NCI-H69 (cell line): ENCODE measurements at places on chromosomes 7 and 10.

GRCh38 chr10:77182803-77183202 lies 454.8 kb downstream of the KCNMA1 start:
- DNase-seq: no peak

DNA sequence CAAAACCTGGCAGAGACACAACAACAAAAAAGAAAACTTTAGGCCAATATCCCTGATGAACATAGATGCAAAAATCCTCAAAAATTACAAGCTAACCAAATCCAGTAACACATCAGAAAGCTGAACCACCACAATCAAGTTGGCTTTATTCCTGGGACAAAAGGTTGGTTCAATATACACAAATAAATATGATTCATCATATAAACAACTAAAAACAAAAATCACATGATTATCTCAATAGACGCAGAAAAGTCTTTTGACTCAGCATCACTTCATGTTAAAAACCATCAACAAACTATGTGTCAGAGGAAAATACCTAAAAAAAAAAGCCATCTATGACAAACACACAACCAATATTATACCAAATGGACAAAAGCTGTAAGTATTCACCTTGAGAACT lies 283.5 kb downstream of the THSD7A start:
- DNase-seq: no peak

- no peak for DNase-seq
Observed at GRCh38 chr7:106522696-106523095, 138.3 kb downstream of the CCDC71L start.

DNA sequence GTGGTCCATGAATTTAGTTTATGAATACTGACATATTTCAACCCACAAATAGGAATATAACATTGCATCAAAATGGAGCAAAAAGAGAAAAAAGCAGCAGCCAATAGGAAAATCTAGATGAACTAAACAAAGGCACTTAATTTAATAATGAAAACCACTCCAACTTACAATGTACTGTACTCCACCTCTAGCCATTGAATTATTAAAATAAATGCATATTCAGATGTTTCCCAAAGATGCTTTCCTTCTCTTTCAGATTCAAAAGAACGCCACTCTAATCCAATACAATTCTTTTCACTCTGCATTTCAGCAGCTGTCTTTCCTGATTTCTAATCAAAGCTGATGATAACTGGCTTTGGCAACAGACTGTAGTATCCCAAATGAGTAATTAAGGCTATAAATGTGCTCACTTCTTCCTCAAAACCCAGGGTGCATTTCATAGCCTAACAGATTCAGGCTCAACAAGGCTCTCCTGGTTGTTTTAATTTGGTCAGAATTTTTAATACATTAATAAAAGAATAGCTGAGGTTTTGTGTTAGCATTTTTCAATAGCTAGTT lies 577.1 kb downstream of the PARD3 start:
- DNase-seq: peak; percentile 3

DNA sequence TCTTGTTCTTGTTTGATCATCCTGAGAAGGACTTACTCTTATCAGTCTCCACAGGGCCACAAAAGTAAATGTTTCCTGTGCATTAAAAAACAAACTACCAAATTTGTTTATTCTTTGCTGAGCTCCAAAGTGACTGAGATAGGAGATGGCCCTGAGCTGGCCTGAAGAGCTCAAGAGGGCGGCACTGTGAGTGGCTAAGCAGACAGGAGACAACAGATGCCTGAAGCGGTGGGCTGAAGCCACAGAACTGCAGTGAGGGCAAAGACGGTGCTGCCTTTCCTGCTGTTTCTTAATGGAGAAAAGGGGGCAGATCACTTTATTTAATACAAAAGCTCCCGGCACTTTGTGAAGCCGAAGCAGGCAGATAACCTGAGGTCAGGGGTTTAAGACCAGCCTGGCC lies 379.6 kb downstream of the ARL4A start:
- DNase-seq: no peak

DNA sequence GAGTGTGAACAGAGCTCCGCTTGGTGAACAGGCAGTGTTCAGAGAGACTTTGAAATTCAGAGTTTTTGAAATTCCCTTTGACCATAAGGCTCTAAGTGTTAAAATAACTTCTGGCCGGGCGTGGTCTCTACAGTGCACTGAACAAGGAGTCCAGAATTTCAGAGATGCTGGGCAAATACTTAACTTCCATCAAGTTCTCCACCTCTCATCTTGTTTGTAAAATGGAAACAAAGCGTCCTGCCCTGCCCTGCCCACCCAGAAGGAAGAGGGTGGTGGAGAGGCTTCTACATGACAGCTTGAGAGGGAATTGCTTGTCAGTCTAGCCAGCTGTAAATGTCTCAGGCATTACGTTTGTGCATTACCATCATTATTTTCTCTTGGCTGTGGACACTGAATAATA lies 102.6 kb downstream of the RGS10 start:
- no peak for DNase-seq

DNA sequence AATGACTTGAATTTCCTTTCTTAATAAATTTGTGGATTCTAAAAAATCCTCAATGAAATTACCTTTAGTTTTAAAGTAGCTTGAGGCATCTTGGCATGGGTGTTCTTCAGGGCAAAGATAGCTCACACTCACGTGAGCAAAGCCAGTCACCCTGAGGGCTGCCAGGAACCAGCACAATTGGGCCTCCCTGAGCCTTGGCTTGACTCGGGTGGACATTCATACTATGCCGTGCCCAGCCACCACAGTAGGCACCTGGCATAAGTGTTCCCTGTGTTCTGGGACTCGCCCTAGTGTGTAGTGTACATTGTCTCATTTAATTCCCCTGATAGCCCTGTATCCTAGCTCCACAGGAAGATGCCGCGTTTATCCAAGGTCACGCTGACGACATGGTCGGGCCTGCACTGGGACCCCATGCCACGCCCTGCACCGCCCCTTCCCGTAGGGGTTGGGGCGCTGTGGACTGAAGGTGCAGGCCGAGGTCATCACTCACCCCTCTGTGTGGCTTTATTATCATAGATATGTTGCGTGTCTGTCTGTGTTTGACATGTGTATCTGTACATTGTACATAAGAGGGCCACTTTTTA lies 67.7 kb downstream of the DYNC2I1 start:
- no peak for DNase-seq

DNA sequence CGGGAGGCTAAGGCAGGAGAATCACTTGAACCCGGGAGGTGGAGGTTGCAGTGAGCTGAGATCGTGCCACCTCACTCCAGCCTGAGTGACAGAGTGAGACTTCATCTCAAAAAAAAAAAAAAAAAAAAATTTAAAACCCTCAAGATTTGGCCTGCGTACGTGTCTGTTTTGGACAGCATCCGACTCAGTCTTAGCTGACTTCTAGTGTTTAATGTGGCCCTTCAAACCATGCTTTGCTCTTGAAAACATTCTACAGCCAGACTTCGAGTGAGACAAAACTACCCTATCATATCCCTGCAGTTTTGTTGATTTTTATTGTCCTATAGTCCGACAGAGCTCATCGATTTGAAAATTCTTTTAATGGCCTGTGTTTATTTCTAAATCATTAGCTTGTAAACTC lies 227.1 kb upstream of the SH2B2 start:
- DNase-seq: no peak

DNA sequence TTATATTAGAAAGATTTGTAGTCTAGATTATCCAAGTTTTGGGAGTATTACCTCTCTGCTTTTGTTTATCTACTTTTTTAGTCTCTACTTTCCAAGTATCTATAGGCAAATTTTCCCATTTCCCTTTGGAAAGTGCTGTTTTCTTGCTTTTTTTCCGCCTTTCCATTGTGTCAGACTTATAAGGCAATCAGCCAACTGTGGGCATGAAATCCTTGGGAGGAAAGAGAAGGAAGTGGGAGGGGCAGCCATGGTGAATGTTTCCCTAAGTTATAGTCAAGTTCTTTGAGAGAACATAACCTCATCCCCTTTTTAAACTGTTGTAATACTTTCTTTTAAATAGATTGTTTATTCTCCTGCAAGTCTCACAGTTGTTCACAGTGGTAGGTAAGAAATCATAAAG lies 52.6 kb downstream of the PTEN start:
- DNase-seq: no peak

- DNase-seq: no peak
Observed at GRCh38 chr7:56483861-56484550, 367.8 kb upstream of the NUPR2 start.

- no peak for DNase-seq
Observed at GRCh38 chr7:150824379-150825177, 24.0 kb downstream of the TMEM176A start.

DNA sequence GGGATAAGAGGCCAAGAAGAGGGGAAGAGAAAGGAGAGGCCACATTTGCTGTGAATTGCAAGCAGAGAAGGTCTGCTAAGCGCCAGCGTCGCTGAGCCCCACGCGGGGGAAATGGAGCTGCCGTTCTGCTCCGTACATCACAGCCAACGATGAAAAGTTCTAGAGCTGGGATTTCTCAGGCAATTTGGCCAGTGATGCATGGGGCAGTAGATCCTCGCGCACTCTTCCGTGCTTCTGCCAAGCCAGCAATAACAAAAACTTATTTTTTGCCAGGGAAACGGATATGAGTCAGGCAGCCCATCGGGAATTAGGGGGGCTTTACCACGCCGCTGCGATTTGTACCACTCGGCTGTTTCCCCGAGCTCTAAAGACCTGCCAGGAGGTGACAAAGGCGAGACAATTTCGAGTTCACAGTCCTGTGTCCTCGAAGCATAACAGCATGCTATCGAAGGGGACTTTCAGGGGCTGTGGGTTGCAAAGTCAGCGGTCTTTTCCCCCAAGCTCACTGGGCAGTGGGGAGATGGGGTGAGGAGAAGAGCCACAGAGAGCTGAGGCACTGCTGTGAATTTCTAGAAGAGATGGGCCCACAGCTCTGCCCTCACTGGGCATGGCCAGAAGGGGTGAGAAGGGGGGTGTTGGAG lies 30.0 kb upstream of the SLF2 start:
- DNase-seq: no peak

DNA sequence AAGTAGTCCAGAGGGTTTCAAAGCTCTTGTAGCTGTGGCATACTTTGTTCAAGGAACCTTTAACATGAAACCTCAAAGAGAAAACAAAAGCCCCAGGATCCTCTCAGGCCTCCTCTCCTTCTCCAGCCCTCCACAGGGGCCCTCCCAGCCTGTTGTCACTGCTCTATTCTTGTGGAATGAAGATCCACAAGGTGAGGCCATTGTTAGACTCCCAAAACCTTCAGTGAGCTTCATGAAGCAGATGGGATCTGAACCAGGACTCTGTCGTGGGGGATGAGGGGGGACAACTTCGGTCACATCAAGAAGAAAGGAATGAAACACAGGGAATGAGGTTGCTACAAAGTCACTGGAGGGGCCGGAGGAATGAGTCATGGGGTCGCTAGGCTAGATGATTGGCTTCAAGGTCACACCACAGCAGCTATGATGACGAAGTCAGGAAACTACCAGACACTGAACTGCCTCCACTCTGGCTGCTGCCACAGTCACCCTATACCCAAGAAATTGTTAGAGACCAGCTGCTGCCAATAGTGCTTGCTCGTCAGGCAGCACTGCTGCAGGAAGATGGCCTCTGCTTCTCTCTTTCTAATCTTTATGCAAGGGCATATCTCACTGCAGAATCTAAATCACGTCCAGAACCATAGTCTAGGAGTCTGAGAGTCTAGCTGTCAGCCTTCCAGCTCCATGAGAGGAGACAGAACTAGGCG lies 208.8 kb downstream of the HIBADH start:
- DNase-seq: no peak

GRCh38 chr7:29808075-29808801 lies 1.9 kb downstream of the WIPF3 start:
- DNase-seq: peak; percentile 8

- no peak for DNase-seq
Observed at GRCh38 chr7:150340024-150340749, 1.2 kb downstream of the RARRES2 start.
